ENCODE measurements at places on chromosomes 11 and 22. TPM values are rescaled to one million over a fixed set of nuclear protein-coding genes. Genes with fewer than 3 reads are reported as not detected.

The OR10A4 gene
- total RNA-seq: not detected

The DCDC1 gene
- total RNA-seq: under 0.01 TPM

The DTX4 gene
- total RNA-seq: 49.6 TPM

The MRGPRF gene
- total RNA-seq: 0.13 TPM

The ALDH3B2 gene
- not detected for total RNA-seq

The MRE11 gene
- total RNA-seq: 9.6 TPM

The SLC6A5 gene
- not detected for total RNA-seq

The CRYAB gene
- 0.13 TPM for total RNA-seq

The GDPD4 gene
- total RNA-seq: not detected

The HYLS1 gene
- 5.8 TPM for total RNA-seq

The CASP1 gene
- 22.7 TPM for total RNA-seq

The TRIM48 gene
- not detected for total RNA-seq

The RAB38 gene
- total RNA-seq: 2.4 TPM

The FREY1 gene
- total RNA-seq: 0.51 TPM

The FAM180B gene
- total RNA-seq: not detected

The GGTLC2 gene
- not detected for total RNA-seq

The OR52M1 gene
- not detected for total RNA-seq

The CBY1 gene
- 18.0 TPM for total RNA-seq

Measured in dermis microvascular lymphatic vessel endothelial cell (primary cell).